Stimulated activated CD4-positive, alpha-beta T cell treated with anti-CD3 and anti-CD28 coated beads, Interleukin-12 subunit alpha, Interleukin-12 subunit beta, amount 100 ng/mL, for 4 hours (primary cell): ENCODE measurements at places on chromosomes 6 and 20.

DNA sequence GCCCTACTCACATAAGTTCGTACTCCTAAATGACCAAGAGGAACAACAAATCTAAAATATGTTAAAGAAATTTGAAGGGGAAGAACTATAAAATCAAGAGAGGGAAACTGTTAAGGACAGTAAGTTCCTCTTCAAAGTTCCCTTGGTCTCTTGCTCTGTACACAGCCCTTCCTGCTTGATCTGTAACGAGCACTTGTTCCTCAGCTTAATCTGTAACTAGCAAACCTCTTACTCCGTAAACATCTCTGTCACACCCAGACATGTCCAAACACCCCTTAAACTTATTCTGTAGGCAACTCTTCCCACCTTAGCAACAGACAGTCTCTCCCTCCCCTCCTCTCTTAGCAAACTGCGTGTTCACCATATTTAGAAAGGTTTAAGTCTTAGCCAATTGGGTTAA, 29.9 kb downstream of the PLN start:
- DNase-seq: no peak

DNA sequence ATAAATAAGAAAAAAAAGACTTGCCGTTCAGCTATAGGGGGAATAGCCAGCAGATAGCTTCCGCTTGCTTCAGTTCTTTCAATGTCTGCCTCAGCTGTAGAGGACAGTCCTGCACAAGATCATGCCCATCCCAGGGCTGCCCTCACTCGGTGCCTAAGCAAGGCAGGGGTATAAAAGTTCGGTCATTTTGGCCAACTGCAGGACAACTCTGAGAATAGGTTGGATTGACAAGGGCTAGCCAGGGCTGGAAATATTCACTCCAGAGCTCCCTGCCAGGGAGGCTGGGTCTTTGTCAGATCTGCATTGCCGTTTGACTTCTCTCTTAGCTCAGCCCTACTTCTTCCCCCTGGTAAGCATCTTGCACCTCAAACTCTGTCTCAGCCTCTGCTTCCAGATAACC, 8.4 kb downstream of the PROCR start:
- no peak for DNase-seq

- DNase-seq: no peak
These were observed 1.5 kb downstream of the ZHX3 start for GRCh38 chr20:41316051-41316450.

- DNase-seq: no peak
These were observed 27.6 kb downstream of the PKHD1 start for GRCh38 chr6:52059821-52060220.

DNA sequence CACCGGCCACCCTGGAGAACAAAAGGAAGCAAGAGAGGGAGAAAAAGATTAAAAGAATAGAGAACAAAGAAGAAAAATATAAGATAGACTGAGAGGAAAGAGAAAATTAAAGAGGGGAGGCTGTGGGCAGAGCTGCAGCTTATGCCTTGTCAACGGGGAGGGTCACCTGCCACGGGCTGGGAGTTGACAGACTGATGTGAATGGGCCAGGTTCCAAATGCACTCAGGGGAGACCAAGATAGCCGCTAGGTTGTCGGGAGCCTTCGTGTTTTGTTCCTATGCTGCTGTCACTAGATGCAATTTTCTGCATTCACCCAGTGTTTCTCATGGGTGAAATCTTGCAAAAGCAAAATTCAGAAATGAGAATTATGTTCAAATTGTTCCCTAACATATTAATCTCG, 119.6 kb upstream of the MTHFD1L start:
- DNase-seq: no peak

DNA sequence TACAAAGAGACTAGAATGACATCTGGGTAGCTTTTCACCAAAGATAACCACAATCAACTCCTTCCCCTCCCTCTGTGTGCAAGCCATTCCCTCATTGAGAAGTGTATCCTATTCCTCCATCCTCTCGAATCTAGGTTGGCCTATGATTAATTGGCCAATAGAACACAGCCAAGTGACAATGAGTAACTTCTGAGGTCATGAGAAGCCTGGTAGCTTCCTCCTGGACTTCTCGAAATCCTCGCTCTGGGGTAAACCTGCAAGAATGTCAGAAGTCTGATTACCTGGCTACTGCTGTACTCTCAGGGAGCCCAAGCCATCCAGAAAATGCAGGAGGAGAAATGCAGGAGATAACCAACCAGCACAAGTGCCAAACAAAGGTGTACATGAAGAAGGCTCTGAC, 13.1 kb downstream of the ARHGAP18 start:
- DNase-seq: no peak

- no peak for DNase-seq
These were observed 200.7 kb upstream of the ECI2 start for GRCh38 chr6:4336084-4336483.

GRCh38 chr6:160421854-160422253, 73.7 kb downstream of the SLC22A3 start:
- DNase-seq: no peak

GRCh38 chr20:63028461-63028921, 21.7 kb upstream of the BHLHE23 start:
- DNase-seq: no peak

GRCh38 chr20:818001-818664, 15.4 kb upstream of the FAM110A start:
- no peak for DNase-seq

DNA sequence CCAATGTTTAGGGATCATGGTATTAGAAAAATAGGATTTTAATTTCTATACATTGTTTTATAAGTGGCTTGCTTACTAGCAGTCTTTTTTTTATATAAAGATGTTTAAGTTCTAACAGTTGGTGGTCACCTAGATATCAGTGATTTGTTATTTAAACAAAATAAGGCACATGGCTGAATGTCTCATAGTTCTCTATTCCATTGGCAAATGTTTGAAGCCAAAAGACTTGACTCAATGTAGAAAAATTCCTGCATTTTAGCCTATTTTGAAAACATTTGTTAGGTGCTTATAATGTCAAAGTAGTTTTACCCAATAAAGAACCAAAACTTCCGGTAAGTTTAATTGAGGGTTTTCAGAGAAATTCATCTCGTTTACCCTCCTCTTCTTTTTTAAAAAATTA, 26.8 kb downstream of the MAPK14 start:
- DNase-seq: no peak

GRCh38 chr6:37511910-37512399, 12.3 kb upstream of the CCDC167 start:
- no peak for DNase-seq

DNA sequence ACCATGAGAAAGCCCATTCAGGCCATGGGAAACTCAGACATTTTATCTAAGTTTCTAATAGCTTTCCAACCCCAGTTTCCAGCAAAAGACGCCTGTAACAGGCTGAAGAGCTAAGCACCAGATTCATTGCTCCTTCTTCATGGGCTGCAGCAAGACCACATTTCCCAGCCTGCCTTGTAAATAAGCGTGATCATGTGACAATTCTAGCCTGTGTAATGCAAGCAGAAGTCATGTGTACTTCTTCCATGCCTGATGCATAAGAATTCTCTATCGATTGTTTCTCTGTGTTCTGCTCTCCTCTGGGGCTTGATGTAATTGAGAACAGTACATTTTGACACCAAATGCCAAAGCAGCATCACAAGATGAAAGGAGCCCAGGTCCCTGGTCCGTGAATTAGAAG, 6.8 kb downstream of the PCSK2 start:
- no peak for DNase-seq

DNA sequence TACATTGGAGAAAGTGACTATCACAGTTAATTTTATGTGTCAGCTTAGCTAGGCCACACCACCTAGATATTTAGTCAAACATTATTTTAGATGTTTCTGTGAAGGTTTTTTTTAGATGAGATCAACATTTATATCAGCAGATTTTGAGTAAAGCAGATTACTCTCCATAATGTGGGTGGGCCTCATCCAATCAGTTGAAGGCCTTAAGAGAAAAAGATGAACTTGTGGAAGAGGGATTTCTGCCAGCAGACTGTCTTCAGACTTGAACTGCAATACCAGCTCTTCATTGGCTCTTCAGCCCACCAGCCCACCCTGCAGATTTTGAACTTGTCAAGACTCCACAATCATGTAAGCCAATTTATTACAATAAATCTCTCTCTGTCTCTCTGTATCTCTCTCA, 25.1 kb upstream of the FBXO30 start:
- no peak for DNase-seq

DNA sequence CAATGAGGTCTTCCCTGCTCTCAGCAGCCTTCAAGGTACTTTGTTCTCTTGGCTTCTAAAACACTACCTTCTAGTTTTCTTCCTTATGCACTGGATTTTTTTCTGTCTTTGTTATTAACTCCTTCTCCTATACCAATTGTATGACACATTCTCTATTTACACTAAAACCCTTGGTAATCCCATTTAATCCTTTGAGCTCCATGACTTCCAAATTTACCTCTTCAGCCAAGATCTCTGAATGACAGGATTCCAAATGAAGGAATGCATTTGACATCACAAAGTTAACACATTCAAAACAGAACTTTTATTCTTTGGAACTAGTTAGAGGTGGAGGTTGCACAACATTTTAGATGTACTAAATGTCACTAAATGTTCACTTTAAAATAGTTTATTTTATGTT, 86.6 kb upstream of the SAMD5 start:
- no peak for DNase-seq

DNA sequence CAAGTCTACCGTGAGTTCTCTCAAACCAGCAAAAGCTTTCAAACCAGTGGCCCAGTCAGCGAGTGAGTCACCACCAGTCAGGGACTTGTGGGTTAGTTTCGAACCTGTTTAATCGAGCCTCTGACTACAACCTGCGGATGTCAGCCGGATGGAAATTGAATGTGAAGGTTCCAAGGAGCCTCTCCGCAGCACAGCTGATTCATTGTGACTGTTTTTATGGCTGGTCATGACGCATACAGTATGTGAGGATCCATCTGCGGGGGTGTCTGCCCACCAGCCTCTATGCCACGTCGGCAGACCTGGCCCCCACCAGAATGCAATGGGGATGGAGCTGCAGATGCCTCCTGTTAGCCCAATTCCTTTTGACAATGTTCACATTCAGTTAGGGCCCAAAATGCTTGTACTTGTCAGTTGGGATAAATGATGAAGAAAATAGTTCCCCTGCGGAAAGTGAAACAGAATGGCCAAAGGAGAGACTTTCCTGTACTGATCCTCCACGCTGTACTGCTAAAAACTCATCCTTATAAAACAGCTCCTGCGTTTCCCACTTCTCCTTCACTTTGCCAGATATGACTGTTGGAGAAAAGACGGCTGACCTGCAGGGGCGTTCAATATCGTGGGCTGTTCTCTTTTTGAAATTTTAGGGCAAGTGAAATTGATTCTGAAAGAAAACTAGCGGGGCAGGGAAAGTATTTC, 206.6 kb downstream of the TFAP2B start:
- no peak for DNase-seq

GRCh38 chr20:8385247-8385646, 253.2 kb downstream of the PLCB1 start:
- no peak for DNase-seq

DNA sequence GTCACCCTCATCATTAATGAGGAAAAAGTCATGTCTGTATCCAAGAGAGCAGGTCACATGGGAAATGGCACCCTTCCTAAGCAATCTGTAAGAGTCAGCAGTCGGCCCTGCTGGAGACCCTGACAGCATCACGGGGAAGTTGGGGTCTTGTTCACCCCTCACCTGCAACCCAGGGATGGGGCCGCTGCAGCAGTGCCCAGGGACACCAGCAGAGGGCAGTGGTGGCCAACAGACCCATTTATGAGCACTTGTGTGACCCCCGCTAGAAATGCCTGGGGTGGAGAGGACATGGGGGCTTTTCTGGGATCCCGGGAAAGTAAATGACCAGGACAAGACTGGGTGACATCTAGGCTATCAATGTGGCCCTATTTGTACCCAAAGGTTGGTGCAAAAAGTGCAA, 35.9 kb downstream of the ANKRD60 start:
- peak; percentile 28 for DNase-seq

GRCh38 chr6:148242180-148242579, 100.5 kb upstream of the SASH1 start:
- DNase-seq: no peak

GRCh38 chr6:114042267-114043016, 71.5 kb upstream of the HDAC2 start:
- DNase-seq: no peak

DNA sequence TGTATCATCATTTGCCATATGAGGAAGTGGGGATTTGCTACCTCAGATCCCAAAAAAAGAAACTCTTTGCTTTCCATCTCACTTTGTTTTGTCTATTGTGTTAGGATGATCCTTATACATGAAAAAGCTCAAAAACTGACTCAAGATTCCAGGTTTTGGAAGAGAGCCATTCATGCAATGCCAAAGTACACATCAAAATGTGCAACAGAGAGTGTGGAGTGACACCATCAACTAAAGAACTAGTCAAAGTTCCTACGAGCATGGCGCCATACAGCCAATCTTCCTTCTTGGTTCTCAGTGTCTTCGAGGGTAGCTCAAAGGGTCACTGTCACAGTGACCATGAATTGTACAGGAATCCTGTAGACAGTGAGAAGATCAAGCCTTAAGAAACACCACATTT, 255.8 kb upstream of the SASH1 start:
- DNase-seq: no peak

DNA sequence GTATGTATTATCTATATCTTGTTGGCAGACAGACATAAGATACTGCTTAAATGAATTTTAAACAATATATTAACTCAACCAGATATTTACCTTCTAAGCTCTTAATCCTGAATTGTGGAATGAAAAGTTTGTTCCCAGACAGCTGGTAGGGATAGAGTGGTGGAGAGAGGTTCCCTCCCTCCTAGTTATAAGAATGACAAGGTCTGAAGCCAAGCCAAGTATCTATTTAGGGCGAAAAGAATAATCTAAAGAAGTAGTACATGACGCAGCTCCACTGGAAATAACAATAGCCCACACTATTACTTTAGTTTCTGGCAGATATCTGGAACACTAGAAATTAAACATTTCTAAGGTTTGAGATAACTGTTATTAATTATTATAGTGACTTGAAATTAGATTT, 104.3 kb downstream of the AHI1 start:
- DNase-seq: no peak

DNA sequence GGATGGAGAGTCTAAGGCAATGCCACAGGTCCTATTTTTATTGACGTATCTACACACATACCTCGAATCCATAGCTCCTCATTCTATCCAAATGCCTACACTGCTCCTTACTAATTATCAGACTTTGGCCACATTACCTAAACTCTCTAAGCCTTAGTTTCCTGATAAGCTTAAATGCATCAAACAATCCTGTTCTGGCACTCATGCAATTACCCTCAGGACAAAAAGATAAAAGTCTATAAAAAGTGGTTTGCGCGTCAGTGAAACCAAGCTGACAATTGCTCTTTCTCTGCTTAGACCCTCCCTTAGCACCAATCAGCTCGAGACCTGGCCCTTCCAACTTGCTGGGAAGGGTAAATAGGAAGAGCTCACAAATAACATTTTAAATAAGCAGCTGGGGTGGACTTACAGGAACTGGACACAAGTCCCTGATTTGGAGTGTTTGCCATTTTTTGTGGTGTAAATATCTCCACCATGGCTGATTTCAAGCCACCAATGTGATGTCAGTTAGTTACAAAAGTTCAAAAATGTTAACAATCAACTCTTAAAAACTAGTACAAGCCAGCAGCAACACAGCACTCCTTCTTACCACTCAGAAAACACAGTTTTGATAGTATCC, 7.2 kb upstream of the PLEKHG1 start:
- no peak for DNase-seq
